Activated CD4-positive, alpha-beta memory T cell treated with anti-CD3 and anti-CD28 coated beads, Interleukin-2, amount 10 ng/mL, durations not matched to agents 7 days and 5 days (primary cell): ENCODE measurements at places on chromosomes 7 and 10.

- no peak for DNase-seq
These were observed 532.5 kb downstream of the GRM8 start for GRCh38 chr7:126720232-126720631.

DNA sequence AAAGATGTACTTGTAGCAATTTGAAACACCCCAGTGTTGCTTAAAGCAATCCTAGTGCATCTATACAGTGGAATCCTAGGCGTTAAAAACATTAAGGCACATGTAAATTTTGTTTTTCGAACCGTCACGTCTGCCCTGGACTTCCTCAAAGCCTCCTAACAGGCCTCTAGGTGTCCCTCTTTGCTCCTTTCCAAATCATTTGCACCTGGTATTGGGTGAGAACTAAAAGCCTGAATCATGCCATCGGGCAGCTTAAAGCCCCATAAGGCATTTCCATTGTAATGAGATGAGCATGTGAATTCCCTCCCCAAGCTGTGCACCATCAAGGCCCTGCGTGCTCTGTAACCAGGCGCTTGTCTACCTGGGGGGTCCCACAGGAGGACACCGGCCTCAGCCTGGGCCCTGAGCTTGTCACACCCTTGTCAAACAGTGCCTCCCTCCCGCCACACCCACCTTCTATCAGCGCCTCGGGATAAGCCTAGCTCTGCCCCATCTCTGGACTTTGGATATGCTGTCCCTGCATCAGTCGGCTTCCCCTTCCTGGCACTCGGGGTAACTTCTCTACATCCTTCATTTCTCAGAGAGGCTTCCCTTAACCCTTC is 89.2 kb downstream of the WDR11 start:
- DNase-seq, result no peak

DNA sequence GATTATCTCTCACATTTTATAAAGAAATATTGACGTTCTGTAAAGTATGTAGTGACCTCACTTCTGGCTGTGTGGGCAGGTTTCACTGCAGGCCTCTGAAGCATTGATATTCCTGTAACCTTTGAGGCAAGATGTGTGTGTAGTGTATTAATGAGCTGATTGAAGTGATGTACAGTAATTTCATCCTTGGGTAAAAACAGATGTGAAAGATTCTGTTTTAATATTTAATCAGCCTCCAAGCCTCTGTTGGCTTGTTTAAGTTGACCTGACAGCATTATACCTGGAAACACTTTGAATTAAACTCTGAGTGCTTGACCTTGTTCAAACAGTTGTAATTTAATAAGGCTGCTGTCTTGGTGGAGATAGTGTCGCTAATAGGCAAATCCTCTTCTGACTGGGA is 74.9 kb downstream of the KAT6B start:
- DNase-seq, result no peak

DNA sequence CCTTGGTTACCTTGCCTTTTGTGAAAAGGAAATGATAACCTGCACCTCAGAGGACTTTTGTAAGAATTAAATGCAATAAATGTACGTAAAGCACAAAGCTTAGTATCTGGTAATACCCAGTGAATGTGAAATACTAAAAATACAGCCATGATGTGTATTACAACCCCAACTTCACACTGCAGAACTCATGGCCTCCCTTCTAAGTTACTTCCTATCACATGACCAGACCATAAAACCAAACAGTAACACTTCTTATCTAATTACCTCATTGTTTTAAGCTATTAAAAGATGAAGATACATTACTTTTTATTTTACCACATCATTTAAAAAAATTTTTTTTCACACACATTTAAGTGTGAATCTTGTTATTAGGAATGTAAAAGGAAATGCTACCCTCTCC is 29.0 kb downstream of the VPS41 start:
- DNase-seq, result no peak

- DNase-seq, result no peak
These were observed 7.8 kb downstream of the TES start for GRCh38 chr7:116218051-116218645.

DNA sequence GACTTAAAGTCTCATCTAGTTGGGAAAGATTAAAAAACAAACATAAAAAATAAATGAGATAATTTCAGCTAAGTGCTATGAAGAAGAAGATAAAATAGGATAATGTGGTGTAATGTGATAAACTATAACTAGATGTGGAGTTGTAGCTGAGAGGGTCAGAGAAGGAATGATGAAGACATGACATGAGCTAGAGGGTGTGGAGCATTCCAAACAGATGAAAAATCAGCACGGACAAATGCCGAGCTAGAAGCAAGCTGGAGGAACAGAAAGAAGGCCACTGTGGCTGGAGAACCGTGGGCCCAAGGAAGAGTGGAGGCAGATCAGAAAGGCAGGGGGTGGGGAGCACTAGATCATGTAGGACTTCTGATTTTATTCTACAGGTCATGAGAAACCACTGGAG is 70.6 kb downstream of the CDK6 start:
- DNase-seq, result no peak

DNA sequence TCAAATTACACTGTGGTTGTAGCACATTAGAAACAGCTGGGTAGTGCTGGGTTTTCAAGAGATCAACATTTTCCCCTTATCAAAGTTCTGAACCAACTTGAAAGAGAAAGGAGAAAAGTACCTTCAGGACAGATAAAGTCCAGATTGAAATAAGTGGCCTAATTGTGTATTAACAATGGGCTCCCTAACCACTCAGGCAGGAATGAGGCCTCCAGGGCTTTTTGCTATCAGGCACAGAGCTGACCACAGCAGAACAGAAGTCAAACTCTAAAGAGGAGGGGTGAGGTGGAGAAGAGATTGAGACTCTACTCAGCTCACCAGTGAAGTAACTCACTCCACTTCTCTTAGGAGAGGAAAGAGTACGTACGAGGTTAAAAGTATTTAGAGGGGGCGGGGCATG is 394.1 kb upstream of the PHF14 start:
- no peak for DNase-seq

DNA sequence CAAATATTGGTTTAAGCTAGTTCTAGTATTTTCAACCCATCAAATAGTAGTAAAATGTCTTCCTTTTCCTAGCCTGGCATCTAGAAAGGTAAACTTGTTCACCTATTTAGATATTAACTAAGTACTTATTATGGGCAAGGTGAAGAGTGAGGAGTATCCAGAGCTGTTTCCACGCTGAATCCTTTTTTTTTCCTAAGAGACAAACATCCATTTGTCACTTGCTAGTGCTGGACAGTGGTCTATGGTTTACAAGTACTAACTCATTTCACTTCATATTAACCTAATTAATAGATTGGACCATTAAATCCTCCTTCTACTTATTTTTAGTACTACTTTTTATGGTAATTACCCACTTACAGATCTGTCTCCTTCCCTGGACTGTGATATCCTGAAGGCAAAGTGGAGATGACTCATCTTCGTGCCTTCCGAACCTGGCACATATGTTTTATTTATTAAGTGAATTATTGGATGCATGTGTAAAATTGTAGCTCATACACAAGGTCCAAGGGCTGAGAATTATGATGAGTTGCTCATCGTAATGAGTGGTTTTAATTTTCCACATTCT is 159.6 kb upstream of the IGFBP3 start:
- no peak for DNase-seq

- no peak for DNase-seq
These were observed 1190.3 kb upstream of the C7orf33 start for GRCh38 chr7:147400221-147400689.

DNA sequence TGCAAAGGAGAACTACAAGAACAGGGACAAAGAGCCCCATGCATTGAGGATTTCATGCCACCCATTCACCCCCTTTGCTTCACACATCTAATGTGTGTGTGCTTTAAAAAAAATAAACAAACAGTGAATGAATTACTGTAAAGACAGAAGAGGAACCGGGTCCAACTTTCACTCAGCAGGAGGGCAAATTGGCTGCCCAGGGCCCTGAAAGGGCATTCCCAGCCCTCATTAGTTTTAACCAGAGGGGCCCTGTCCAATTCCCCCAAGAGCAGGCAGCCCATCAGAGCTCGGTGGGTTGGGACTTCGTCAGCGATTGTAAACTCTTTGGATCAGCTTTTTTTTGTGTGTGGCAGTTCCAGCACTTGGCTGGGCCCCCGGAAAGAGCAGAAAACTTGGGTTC is 73.6 kb upstream of the PDZD8 start:
- DNase-seq, result no peak

- DNase-seq, result no peak
These were observed 121.4 kb upstream of the SEC61G start for GRCh38 chr7:54880326-54880989.

GRCh38 chr7:147245274-147245673 is 1128.7 kb downstream of the CNTNAP2 start:
- no peak for DNase-seq

DNA sequence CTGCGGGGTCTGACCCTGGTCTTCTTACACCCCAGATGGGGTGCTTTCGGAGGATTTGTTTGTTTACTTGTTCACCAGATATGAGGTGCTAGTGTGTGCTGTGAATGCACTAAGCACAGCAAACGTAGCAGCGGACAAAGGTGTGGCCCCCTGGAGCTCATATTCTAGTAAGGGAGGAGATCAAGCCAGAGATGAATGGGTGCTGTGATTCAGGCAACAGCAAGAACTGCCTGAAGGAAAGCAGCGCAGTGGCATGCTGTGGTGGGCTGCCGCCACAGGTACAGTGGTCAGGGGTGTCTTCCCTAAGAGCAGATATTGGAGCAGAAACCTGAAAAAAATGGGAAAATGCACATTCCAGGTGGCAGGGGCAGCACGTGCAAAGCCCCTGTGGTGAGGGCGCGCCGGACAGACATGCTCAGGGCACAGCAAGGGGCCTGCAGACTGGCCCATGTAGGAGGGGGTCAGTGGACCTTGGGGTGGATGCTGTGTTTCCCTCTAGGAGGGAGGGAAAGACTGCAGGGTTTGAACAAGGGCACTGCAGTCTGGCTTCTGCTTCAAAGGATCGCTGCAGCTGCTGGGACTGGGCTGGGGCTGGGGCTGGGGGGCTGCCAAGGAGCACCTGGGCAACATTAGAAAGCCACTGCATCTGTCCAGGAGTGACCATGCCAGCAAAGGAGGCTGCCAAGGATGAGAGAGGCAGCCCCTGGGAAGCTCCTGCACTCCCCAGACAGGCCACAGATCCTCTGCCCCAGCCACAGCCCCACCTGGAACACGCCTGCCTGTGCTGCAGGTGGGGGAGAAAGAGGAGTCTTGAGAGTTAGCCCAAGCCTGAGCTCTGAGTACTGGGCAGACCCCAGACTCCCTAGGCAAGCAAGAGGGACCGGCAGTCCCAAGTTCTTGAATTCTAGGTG is 927 bp upstream of the DEPP1 start:
- DNase-seq, result no peak

DNA sequence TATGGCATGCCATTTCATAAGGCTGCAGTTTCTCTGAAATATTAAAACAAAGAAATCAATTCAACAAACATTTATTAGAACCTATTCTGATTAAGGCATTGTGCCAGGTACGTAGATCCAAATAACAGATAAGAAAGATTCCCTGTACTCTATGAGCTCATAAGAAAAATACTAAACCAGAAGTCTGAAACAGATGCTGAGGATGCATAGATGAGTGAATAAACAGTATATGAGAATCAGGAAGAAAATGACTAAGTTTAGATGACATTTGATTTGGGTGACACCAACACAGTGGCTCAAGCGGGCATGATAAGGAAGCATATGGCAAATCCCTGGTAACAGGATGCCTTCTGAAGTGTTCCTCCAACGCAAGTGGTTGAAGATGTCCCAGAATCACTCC is 477.2 kb downstream of the PARD3 start:
- no peak for DNase-seq

GRCh38 chr7:84412161-84412969 is 217.8 kb upstream of the SEMA3A start:
- no peak for DNase-seq

DNA sequence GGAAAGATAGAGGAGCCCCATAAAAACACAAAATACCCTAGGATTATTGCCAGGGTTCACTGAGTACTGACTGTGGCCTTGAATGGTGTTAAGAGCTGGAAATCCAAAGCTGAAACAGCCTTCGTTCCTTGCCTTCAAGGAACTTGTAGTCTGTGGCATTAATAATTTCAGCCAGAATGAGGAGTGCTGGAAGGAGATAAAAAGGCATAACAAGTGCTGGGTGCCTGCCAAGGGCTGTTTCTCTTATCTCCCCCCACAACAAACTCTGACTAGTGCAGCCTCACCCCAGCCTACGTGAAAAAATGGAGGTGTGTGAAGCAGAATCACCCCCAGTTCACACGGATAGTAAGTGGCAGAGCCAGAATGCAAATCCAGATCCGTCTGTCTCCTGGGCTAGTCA is 199.1 kb upstream of the LYZL2 start:
- no peak for DNase-seq

- DNase-seq, result no peak
These were observed 1.3 kb downstream of the REPIN1 start for GRCh38 chr7:150369748-150370501.

DNA sequence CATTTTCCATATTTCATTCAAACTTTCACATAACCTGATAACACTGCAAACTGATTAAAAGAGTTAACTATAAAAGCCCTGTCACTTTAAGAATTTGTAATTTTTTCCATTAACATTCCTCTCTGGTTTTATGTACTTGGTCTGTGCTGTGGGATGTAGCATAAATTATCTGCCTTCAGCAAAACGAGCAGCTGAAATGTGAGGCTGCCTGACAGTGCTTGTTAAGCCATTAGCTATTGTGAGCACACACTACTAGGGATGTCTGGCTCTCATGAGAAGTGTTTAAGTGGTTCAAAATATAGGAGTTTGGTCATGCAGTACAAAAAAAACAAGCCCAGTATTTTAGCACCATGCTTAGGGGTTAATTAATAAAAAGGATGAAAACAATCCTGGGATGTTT is 63.0 kb downstream of the HOXA1 start:
- no peak for DNase-seq

DNA sequence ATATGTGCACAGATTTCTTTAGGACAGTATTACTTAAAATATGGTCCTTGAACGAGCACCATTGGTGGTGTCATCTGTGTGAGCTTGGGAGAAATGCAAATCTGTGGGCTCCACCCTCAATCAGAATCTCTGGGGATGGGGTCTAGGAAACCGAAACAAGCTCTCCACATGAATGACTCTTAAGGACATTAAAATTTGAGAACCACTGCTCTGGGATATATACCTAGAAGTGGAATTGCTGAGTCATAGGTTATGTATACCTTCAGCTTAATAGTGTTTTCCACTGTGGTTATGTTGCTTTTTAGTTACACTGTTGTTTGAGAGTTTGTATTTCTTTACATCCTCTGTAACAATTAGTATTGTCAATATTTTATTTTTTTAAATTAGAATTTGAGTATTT is 24.0 kb downstream of the ZNRF2 start:
- DNase-seq, result no peak

GRCh38 chr10:103885617-103886016 is 30.2 kb upstream of the SH3PXD2A start:
- no peak for DNase-seq

GRCh38 chr7:83475420-83475819 is 173.5 kb downstream of the SEMA3E start:
- DNase-seq, result no peak
